Lower leg skin (tissue), 4 donors: ENCODE measurements at places on chromosomes 1 and 21. TPM values are rescaled to one million over a fixed set of nuclear protein-coding genes. Genes with fewer than 3 reads are reported as not detected.

Gene IL19
- not detected for total RNA-seq

Gene IRF2BP2
- 121 TPM for total RNA-seq

Gene CNR2
- total RNA-seq: not detected

Gene DCDC2B
- total RNA-seq: not detected

Gene LRRC38
- total RNA-seq: 3.0 TPM

Gene KRTAP21-2
- total RNA-seq: not detected

Gene NBPF10
- 2.4 TPM for total RNA-seq

Gene MYOM3
- 1.9 TPM for total RNA-seq

Gene ROR1
- total RNA-seq: 28.6 TPM

Gene H3-3A
- total RNA-seq: 327 TPM

Gene COL24A1
- total RNA-seq: 1.3 TPM

Gene ADSS2
- 59.3 TPM for total RNA-seq

Gene DYNLT5
- 0.97 TPM for total RNA-seq
